ENCODE measurements at places on chromosomes 4 and X.

GRCh38 chr4:97300561-97300960 lies 842.7 kb downstream of the STPG2 start:
- no peak for DNase-seq

- no peak for DNase-seq
Measured at GRCh38 chr4:25807102-25807728, 55.6 kb downstream of the SEL1L3 start.

- no peak for DNase-seq
Measured at GRCh38 chr4:52574036-52574435, 85.1 kb downstream of the USP46 start.

GRCh38 chr4:23070848-23071570 lies 378.3 kb downstream of the GBA3 start:
- DNase-seq = no peak

GRCh38 chr4:11495291-11495690 lies 66.6 kb upstream of the HS3ST1 start:
- DNase-seq = no peak

- DNase-seq = no peak
Measured at GRCh38 chr4:127352220-127353113, 280.3 kb upstream of the INTU start.

DNA sequence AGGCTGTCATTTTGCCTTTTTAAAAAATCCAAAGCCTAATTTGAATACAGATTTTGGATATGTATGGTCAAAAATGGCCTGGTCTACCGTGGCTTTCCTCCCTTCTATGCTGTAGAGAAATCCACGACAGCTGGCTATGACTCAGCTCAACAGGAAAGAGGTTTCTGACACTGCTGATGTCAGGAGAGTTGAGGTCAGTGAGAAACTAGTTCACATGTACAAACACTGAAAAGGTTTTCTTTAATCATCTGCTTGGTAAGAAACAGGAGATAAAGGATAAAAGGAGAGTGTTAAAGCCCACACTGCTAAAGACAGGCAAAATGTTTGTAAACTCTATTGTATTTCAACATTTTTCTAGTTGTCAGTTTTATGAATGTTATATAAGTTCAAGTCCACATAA lies 113.9 kb downstream of the NYX start:
- DNase-seq = no peak

DNA sequence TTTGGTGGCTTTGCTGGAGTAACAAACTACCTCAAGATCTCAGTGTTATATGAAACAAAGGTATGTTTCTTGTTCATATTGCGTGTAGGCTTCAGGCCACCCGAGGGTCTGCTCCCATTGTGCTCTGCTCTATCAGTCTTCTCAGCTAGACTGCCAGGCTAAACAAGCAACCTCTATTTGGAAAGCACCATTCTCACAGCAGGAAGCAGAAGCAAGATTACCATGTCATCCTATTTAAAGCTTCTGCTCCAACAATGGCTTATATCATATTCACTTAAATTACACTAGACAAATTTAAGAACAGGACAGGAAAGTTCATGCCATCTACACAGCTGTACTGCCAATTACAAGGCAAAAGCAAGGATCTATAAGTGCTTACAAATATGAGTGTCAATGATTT lies 385.8 kb downstream of the PPARGC1A start:
- DNase-seq = no peak

DNA sequence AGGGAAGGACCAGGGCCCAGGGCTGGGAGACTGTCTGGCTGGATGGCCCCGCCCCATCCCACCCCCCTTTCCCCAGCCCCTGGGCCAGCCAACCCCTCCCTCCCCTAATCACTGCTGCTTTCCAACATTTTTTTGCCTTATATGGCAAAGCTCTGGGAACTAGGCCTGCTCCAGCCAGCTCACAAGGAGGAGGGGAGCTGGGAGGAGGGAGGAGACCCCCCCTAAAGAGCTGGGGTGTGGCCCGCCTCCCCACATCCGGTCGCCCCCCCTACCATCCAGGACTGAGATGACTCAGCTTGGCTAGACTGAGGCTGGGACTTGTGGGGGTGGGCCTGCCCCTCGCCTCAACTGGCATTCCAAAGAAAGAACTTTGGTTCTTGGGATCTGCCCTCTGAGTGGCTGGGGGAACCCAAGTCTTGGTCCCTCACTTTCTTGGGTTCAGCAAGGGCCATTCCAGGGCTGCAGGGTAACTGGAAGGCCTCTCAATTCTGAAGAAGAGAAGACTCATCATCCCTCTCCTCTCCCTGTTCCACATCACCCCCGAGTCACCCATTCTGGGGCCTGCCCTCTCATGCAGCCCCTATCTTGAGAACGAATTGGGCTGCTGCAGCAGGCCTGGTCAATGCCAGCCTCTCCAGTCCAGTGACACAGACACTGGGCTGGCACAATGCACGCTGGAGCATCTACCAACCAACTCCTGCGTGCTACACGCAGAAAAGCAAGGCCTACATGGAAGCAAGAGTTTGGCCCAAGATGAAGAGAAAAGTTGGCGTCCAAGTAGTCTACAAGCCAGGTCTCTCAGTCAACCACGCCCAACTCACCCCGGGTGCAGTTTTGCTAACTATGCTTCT lies 4.8 kb downstream of the FLNA start:
- peak; percentile 66 for DNase-seq

GRCh38 chrX:71236836-71237235 lies 13.8 kb downstream of the GJB1 start:
- DNase-seq = no peak

- DNase-seq = no peak
Measured at GRCh38 chr4:144582105-144582850, 63.7 kb upstream of the HHIP start.

DNA sequence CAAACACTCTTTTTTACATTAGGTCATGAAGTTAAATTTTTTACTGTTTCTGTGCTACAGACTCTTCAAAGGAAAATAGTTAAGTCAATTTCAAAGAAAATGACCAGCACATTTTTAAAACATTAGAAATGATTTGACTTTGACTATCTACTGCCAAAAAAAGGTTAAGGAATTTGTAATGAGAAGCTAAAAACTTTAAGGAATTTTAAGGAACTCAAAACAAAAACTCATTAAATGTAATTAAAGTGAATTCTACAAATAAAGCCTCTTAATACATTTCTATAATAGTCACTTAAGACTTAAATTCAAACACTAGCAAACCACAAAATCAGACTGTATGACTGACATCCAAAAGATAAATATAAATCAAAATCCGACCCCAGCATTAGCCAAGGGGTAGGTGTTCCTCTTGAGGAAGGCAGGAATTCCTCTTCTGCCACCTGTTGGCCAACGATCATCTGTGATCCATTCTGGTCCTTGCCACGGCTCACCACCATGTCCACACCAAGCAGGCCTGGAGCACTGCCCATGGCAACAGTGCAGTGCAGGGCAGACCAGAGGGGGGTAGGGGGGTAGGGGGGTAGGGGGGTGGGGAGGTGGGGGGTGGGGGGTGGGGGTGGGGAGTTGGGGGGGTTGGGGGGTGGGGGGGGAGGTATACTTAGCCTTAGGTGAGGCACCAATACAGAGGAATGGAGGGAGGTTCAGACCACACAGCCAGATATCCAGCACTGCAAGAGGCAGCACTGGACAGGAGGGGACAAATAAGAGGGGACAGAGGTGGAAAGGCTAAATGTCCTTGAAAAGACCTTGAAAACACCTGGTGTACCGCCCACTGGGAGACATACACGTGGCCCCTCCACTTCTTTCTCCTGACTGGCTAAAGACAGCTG lies 287.4 kb downstream of the CHIC1 start:
- no peak for DNase-seq

DNA sequence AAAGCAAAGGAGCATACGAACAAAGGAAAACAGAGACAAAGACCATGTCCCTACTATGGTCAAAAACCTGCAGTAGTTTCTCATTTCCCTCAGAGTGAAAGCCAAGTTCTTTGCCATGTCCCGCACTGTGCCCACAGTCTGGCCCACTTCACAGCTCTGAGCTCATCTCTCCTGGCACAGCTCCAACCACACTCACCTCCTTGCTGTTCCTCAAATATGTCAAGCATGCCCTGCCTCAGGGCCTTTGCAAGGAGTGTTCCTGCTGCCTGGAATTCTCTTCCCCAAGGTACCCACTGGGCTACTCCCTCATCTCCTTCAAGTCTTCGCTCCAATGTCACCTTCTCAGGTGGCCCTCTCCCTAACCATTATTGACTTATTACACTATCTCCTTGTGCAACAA lies 72.1 kb downstream of the COX18 start:
- DNase-seq = no peak

DNA sequence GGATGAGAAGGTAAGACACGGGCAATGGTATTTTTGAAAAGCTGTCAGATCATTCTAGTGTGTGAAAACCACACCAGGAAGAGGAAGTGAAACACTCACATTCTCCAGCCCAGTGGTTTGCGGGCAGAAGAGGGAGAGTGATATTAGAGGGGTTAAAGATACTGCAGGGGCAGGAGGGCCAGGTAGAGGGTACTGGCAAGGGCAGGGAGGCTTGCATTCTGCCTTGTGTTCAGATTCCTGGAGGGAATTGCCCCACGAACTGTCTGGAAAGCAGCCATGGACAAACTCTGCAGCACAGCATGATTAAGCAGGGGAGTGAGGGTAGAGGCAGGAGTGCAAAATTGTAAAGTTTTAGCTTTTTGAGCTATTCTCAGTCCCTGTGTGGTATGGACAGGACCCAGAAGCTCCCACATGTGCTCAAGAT lies 30.9 kb downstream of the NIPAL1 start:
- DNase-seq = no peak

GRCh38 chrX:46611658-46612362 lies 38.2 kb downstream of the CHST7 start:
- no peak for DNase-seq

DNA sequence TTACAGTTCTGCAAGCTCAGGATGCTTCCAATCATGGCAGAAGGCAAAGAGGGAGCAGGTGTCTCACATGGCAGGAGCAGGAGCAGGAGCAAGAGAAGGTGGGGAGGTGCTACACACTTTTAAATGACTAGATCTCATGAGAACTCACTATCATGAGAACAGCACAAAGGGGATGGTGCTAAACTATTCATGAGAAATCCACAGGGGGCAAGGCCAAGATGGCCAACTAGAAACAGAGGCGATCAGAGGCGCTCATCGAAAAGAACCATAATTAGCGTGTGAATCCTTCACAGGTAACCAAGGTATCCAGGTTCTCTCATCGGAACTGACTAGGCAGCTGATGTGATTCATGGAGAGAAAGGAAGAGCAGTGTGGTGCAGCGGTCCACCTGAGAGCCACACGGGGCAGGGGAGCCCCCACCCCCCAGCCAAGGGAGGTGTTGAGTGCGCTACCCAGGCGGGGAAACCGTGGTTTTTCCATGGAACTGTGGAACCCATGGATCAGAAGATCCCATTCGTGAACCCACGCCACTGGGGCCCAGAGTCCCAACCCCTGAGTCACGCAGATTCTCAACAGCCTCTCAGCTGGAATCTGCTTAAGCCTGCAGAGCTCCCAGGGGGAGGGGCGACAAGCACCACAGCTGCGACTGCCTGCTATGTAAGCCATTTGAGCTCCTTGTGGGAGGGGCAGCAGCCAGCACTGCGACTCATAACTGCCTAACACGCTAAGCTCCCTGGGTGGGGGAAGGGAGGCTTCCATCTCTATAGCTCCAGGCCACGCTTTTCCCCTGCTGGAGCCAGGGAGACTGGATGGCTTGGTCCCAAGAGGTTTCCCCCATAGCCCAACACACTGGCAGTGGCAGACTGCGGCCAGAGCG lies 46.7 kb downstream of the FGF16 start:
- DNase-seq = no peak

Measured in head of caudate nucleus (tissue), 42 donors.